ENCODE measurements at places on chromosomes 12 and 14.

GRCh38 chr14:91118511-91119068 lies 4.7 kb downstream of the DGLUCY start:
- no peak for DNase-seq

- DNase-seq, result no peak
Measured at GRCh38 chr14:104813286-104813685, 12.4 kb downstream of the ZBTB42 start.

GRCh38 chr14:60276347-60276746 lies 27.3 kb downstream of the PPM1A start:
- DNase-seq, result no peak

DNA sequence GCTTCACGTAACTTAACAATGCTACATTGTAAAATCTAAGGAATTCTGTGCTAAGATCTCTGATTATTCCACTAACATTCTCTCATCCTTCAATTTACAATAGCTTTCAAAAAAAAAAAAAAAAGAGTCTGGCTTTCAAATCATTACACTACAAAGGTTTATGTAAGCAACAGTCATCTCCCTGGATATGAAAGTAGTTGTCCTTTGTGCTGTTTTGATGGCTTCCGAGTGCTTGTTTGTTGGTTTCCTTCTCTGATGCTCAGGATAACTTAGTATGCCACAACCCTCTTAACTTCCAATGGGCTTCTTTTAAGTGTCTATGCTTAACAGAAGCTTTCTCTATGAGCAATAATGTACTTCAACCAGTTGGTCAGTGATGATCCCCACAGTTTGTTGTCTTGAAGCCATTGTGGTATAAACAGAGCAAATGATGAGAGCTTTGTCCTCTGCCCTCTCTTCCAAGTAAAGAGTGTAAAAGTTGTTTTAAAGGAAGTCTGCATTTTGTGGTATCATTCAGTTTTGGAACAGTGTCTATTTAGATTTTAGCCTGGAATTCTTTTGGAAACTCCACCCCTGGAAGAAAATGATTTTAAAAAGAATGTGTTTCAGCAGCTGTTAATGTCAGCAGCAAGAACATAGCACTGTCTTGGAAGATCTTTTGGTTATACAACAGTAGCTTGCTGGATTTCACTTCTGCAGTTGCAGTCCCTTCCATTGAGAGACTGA lies 396.1 kb upstream of the RGS6 start:
- DNase-seq, result no peak

DNA sequence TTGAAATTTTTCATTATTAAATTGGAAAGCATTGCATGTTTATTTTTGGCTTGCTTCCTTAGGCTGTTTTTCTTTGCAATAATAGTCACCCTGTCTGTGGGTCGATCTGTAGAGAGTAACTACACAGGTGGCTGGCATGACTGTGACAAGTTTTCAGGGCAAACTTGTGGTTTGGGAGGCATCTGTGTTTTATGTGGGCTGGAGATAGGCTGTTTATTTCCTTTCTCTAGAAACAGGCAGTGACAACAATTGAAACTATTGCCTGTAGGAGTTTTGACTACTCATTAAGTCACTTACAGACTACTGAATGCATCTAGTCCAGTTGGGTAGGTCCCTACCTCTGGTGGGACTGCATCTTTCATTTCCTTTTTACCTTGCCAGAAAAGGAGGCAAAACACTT lies 155.6 kb downstream of the DYRK2 start:
- no peak for DNase-seq
